Astrocyte of the cerebellum (primary cell): ENCODE measurements at places on chromosomes 5 and 9.

GRCh38 chr5:13477118-13477737 lies 467.3 kb downstream of the DNAH5 start:
- DNase-seq = peak; percentile 89

- DNase-seq = no peak
Observed at GRCh38 chr9:131257266-131258025, 18.9 kb downstream of the FAM78A start.

DNA sequence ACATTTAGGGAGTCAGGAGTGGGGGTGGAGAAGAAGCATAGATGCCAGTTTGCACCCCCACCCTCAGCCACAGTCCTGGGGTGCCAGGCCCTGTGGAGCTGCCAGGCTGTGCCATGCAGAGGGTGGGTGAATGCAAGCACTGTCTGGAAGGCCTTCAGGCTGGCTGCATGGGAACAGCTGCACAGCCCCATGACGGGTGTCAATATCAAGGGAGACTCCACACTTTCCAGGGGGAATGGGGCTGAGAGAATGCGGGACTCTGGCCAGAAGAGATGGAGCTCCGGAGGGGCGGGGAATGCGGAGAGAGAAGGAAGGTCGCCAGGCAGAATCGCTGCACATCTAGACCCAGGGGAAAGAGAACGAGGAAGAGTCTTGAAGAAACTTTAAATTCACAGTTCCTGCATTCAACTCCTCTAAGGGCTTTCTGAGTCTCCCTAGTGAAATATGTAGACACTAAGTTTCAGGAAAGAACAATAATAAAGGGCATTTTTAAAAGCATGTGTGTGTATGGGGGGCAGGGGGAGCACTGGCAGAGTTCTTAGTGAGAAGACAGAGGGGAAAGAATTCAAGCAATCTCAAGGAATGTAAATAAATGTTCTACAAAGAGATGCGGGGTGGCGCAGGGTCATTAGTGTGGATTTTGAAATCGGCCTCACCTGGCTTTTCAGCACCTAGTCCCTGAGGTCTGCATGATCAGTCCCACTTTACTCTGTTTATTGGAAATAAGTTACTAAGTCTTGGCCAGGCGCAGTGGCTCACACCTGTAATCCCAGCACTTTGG lies 59.1 kb downstream of the BOD1 start:
- no peak for DNase-seq

- DNase-seq = no peak
Observed at GRCh38 chr5:154107756-154108155, 69.0 kb downstream of the MFAP3 start.

GRCh38 chr5:72434781-72435437 lies 72.3 kb downstream of the ZNF366 start:
- no peak for DNase-seq

GRCh38 chr9:91341258-91341746 lies 20.4 kb downstream of the AUH start:
- no peak for DNase-seq
